ENCODE measurements at places on chromosomes 12 and 14.
A peak's percentile ranks its signal among the peaks of the same experiment; 100 is the strongest.

DNA sequence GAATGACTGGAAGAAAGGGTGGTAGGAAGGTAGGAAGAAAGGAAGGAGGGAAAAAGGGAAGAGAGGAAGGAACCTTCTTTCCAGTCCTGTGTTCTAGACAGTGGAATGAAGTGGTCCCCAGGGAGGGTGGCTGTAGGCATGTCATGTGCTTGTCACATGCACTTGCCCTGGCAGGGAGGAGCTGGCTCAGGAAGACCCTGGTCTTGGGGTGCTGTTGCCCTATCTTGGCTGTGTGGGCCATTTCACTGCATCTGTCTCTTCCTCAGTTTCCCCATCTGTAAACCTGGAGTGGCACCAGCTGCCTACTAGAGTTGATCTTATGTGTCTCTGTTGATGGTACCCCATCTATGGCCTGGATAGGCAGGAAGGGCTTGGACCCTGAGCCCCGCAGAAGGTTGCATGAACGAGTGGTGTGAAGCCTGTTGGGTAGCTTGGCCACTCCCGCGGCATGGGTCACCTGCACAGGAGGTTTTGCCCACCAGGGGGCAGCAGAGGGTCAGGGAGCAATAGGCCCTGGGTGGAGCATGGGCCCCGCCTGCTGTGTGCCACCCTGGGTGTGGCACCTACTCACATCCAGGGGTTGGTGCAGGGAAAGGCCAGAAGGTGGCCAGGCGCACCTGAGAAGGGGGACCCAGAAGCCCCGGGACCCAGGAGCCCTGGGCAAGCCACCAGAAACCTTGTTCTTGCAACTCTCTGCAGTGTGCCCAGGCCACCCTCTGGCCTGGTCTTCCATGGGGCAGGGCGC, 25.1 kb downstream of the MEG3 start:
- DNase-seq = no peak

DNA sequence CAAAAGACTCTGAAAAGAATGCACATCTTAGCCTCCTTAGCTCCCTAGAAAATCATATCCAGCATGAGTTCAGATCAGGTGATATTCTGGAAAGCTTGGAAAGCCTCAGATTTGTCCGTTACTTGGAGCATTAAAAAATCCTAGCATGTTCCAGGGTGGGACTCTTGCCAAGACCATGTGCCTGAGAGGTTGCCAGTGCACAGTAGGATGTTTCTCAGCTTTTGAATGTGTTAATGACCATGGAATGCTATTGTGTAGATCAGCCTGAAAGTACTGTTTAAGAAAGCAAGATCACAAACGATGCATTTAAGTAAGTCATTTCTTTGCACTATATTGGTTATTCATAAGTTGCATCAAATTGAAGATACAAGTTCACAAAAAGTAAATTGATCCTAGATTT, 230.5 kb downstream of the ETNK1 start:
- no peak for DNase-seq

GRCh38 chr14:95290021-95290420, 29.7 kb downstream of the CLMN start:
- no peak for DNase-seq

- DNase-seq = no peak
Measured at GRCh38 chr14:50001151-50001998, 108.5 kb downstream of the ARF6 start.

GRCh38 chr14:24297190-24297964, 2.2 kb downstream of the DHRS1 start:
- no peak for DNase-seq

- DNase-seq = peak; percentile 43
Measured at GRCh38 chr12:89525824-89526770, at the start of gene POC1B. Gene POC1B, minus strand, starts transcription at chr12:89526047. Its CDS starts 152 bp downstream, at chr12:89525895.

- DNase-seq = no peak
Measured at GRCh38 chr14:51285120-51285519, 45.1 kb downstream of the TMX1 start.

- DNase-seq = no peak
Measured at GRCh38 chr12:110677206-110677911, 11.6 kb downstream of the HVCN1 start.

DNA sequence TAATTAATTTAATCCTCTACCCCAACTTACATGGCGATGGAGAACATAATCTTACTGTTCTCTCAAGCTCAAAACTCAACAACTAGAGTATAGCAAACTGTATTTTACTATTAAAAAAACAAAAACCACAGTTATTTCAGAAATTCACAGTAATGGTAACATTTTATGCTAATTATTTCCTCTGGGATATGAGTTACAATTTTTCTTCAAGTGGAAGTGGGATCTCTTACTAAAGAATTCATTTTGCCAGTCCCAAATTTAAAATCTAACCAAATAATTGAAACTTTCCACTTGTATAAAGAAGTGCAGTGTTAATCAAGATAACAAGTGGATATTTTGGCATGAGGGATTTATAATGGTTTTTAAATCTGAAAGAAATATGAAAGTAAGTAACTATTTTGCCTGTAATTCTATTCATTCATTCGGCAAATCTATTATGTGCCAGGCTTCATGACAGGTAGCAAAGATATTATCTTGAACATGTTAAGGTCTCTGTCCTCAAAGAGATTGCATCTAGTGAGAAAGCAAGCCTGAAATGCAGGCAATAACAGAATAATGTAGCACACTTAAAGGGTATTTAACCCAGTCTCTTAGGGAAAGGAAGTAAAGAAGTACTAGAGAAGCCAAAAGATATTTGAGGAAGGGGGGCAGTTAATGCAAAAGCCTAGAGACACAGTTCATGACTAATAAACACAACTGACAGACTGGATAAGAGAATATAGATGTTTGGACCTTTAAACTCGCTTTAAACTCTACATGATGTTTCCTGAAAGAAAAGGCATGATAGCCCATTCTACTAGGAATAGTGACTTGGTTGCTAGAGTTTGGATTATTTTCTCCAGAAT, 44.0 kb downstream of the TAOK3 start:
- DNase-seq = no peak

GRCh38 chr14:82776958-82777357, 1243.3 kb upstream of the SEL1L start:
- DNase-seq = no peak

DNA sequence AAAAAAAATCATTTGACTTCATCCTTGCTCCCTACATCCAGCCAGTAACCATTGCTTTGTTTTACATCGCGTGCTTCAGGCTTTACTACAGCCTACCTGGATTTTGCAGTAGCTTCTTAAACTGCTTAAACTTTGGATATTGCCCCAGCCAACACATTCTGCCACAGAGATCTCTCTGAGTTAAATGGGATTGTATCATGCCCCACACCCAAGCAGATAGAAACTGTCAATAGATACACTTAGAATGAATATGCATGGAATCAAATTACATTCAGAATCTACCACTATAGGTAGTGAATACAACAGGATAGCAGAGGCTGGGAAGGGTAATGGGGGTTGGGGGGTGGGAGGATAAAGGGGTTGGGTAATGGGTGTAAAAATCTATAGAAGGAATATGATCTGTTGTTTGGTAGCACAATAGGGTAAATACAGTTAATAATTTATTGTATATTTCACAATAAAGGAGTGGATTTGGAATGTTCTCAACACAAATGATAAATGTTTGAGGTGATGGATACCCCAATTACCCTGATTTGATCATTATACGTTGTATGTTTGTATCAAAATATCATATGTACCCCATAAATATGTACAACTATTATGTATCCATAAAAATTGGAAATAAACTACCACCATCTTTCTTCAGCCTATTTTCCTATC, 2.7 kb upstream of the MYRFL start:
- DNase-seq = no peak

DNA sequence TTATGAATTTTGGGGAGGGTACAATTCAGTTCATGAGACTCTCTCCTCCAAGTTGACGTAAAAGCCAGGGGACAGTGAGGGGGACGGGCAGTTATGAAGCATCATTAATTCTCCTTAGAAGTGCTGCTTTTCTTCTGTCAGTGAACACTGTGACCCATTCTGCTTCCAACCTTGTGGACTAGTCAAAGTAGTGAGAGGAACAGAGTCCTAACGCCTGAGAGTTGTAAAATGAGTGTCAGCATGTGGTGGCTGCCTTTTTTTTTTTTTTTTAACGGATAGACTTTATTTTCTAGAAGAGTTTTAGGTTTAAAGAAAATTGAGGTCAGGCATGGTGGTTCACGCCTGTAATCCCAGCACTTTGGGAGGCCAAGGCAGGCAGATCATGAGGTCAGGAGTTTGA, 15.5 kb downstream of the RESF1 start:
- DNase-seq = no peak

DNA sequence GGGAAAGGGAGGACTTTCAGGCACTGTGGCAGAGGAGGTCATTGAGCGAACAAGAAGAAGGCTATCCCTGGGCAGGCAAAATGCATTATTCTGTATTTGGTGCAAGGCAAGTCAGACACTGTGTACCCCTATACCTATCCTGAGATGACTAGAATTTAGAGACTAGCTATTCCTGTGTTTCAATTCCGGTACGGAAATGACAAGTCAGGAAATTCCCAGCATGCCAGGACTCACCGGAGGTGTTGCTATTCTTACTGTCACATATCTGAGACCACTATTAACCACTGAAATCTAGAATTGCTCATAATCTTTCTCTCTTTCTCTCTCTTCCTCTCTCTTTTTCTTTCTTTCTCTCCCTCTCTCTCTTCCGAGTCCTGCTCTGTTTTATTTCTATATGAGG, 297.1 kb downstream of the PDZRN4 start:
- DNase-seq = no peak

DNA sequence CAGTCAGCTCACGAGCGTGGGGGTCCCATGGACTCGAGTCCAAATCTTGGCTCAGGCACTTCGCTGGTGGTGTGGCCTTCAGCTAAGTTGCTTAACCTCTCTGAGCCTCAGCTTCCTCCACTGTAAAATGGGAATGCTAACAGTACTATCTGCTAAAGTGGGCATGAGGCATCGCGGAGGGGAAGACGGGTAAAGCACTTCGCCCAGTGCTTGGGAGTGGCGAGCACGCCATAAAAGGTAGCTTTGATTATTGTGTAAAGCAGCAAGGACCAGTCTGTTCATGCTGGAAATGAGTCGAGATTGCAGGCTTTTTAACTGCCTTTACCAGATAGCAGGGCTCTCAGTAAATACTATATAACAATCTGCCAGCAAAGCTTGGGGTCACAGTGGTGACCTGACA, 24.5 kb downstream of the HRK start:
- no peak for DNase-seq

DNA sequence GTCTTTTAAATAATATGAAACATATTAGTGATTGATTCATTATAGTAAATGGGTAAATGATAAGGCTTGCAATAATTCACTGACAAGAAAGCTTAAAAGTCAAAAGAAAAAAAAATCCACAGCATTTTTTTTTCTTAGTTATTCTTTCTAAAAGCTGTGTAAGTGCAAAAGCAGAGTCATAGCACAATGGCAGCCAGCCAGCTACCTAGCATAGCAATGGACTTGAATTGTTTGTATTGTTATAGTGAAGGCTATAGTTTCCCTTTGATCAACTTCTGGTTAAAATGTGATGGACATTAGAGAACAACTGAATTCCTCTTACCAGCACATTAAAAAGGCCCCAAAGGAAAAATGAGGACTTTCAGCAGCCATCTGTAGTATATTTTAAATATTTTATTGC, 232.1 kb downstream of the NAV3 start:
- no peak for DNase-seq

DNA sequence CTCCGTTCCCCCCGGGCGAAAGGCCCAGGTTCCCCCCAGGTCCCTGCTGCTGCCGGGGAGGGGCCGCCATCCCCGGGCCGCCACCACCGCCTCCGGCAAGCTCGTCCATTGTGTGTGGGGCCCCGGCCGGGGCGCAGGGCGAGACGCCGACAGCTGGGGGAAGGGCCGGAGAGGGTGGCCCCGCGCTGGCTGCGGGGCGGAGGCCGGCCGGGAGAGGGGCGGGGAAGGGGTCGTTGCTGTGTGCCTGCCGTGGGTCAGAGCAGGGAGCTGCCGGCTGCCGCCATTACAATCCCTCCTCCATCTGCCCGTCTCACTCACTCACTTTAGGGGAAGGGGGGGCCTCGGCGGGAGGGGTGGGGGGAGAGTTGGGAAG, at the start of gene STRN3:
TSS of gene STRN3 (minus strand) at position 303 of the 373 bp plus-strand sequence. CDS start at position 109, 194 bp downstream.
- DNase-seq = no peak

DNA sequence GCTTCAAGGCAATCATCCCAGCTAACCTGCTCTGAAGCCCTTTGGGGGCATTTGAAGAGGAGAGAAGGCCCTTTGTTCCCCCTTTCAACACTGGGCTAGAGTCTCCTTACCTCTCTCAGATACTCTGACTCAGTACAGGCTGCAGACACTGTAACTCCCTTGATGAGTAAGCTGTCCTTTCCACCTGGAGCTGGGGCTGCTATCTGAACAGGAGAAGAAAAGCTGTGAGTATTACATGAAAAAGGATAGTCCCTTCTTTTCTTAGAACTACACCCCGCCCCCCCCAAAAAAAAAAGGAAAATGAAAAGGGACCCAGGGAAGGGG, 186.6 kb upstream of the PLEKHG7 start:
- DNase-seq = no peak

- DNase-seq = no peak
Measured at GRCh38 chr12:18320036-18320617, 58.8 kb downstream of the PIK3C2G start.

DNA sequence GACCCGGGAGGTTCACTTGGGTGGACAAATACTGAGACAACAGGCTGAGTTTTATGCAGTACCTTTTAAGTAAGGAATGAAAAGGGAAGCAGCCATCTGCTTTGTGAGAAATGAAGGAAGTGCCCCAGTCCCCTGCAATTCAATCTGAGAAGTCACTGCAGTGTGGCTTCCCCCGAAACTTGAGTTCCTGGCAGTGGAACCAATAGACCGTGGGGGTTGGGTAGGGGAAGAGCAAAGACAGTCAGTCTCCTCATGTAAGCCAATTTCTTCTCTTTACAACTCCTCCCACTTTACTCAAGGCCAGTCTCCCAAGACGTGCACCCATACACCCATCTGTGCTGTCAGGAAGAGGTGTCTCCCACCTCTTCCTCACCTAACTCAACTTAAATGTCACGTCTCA, 206.5 kb downstream of the BCAT1 start:
- DNase-seq = no peak

GRCh38 chr14:88835661-88836060, 11.2 kb downstream of the TTC8 start:
- no peak for DNase-seq

DNA sequence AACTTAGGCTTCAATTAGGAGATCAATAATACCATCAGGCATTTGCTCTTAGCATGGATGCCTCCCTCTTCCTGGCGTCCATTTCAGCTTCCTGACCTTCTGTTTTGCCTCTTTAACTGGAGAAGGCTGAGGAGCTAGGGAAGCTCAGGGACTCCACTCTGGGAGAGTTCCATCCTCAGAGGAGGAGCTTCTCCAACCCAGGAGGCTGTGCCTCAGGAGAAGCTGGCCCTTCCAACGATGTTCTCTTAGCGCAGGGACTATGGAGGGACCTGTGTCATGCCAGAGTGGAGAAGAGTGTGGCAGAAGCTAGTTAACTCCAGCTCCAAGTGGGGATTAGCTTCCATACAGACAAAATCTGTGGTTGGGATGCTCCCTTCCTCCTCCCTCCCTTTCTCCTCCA, 58.0 kb downstream of the KCNA5 start:
- no peak for DNase-seq
